ENCODE measurements at places on chromosomes 5 and 9.
A peak's percentile ranks its signal among the peaks of the same experiment; 100 is the strongest.

- DNase-seq, result no peak
Measured at GRCh38 chr9:126485662-126486061, 128.1 kb upstream of the LMX1B start.

- DNase-seq, result no peak
Measured at GRCh38 chr9:6562201-6562600, 83.3 kb downstream of the GLDC start.

- no peak for DNase-seq
Measured at GRCh38 chr5:148427370-148428042, 43.7 kb downstream of the FBXO38 start.

DNA sequence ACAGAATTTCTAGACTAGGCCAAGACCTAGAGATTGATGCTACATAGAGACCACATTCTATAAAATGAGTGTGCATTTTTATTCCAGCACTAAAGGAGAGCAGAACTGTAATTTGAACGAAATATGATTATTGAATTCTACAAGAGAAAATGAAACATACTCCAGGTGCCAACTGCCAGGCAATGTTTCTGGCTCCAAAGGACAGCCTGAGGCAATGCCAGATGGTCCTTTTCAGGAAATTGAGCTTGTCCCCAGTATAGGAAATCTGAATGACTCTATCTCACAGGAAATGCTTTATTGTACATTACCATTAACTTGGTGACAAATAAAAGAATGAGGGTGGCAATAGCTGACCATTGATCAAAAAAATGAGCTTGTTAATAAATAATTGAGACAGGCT lies 28.8 kb upstream of the RASGRF2 start:
- no peak for DNase-seq

DNA sequence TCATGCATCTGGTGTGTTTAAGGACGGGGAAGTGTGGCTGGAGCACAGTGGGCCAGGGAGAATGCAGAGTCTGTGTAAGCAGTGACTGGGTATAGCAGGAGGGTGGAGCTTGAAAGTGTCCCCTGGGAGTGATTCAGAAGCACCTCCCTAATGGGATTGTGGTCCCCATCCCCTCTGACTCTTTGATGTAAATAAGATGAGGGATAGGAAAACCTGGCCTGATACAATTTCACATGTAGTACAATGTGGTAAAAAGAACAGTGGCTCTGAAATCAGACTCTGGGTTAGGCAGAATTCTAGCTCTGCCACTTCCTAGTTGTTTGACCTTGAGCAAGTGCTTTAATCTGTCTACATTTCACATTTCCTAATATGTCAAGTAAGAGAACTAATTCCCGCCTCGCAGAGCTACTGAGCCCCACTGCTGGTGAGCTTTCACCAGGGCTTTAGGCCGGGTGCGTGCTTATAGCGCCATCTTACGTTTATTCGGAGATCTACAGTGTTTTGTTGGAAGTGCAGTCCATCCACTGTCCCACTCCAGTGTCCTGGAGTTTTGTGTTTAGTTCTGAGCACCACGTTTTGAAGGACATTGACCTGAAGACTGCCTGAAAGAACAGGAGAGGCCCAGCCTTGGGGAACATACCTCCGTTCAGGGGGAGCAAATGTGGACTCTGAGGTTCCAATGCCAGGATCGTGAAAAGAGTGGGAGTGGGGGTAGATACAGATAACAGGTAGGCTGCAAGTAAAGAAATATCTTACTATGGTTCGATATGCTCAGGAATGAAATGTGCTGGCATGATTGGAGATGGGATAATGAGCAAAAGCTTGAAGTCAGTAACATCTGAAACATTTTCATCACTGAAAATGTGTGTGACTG lies 51.2 kb upstream of the TESK1 start:
- no peak for DNase-seq

GRCh38 chr5:135502836-135503520 lies 32.8 kb downstream of the NEUROG1 start:
- DNase-seq, result no peak

- no peak for DNase-seq
Measured at GRCh38 chr5:143933451-143933850, 121.5 kb downstream of the HMHB1 start.

DNA sequence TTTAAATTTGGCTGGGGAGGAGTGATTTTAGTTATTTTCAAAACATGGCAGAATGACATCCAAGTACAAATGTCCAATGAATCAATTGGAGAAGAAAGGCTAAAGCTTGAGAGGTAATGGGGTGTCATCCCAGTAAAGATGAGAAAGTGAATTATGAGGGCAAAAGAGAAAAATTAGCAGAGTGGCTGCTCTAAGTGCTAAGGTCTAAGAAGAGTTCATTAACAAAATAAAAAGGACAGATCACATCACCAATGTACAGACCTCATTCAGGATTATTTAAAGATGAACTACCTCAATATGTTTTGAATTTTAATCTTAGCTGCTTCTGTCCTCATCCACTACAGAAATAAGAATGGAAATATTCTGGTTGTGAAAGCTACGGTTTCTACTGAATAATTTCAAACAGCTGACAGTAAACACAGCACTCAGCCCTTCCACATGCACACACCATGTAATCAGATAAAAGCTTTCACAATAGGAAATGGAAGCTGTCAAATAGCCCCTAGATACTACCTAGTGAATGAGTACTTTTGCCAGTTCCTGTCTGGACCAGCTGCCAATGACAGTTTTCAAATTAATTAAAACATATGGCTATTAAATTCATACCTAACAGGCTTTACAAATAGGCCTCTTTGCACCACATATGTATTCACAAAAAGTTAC lies 171.5 kb downstream of the SSBP2 start:
- no peak for DNase-seq

GRCh38 chr5:117242028-117242427 lies 667.4 kb upstream of the SEMA6A start:
- DNase-seq, result no peak

- DNase-seq, result no peak
Measured at GRCh38 chr5:147558826-147559225, 49.0 kb upstream of the DPYSL3 start.

DNA sequence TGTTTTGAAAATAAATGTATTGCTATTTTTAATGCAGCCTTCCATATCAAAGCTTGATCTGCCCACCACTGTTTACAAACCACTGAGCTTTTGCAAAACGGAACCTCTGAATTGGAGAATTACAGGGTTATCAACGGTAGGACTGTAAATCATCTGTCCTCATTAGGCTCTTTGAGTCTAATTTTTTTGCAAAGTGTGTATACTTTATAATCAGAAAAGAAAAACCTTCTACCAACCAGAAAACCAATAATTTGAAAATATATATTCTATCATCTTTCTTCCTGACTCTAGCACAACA lies 6.8 kb upstream of the SLC2A8 start:
- DNase-seq, result no peak

DNA sequence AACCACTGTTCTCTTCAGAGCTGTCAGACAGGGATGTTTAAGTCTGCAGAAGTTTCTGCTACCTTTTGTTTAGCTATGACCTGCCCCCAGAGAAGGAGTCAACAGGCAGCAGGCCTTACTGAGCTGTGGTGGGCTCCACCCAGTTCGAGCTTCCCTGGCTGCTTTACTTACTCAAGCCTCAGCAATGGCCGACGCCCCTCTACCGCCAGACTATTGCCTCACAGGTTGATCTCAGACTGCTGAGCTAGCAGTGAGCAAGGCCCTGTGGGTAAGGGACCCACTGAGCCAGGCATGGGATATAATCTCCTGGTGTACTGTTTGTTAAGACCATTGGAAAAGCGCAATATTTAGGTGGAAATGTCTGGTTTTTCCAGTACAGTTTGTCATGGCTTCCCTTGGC lies 229.6 kb downstream of the TMEM167A start:
- no peak for DNase-seq

DNA sequence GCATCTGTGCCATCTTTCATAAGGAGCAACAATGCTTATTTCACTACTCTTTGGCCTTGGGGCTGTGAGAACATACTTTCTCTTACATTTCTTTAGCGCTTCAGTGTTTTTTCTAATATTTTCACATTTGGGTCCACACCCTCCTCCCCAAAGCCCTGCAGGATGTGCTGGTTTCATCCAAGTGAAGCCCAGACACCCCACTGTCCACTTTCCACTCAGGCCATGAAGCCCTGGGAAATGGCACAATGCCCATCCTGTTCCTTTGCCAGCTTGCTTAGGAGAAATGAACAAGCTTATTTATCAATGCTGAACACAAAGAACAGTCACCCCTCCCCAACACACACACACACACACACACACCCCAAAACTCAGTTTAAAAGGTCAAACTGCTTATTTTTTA lies 17.3 kb upstream of the TMOD1 start:
- DNase-seq, result no peak

- DNase-seq, result no peak
Measured at GRCh38 chr9:87701931-87702421, 23.9 kb upstream of the CTSL start.

- DNase-seq, result no peak
Measured at GRCh38 chr9:137201205-137201868, 796 bp upstream of the TPRN start.

GRCh38 chr5:98749046-98749445 lies 24.4 kb upstream of the RGMB start:
- no peak for DNase-seq

DNA sequence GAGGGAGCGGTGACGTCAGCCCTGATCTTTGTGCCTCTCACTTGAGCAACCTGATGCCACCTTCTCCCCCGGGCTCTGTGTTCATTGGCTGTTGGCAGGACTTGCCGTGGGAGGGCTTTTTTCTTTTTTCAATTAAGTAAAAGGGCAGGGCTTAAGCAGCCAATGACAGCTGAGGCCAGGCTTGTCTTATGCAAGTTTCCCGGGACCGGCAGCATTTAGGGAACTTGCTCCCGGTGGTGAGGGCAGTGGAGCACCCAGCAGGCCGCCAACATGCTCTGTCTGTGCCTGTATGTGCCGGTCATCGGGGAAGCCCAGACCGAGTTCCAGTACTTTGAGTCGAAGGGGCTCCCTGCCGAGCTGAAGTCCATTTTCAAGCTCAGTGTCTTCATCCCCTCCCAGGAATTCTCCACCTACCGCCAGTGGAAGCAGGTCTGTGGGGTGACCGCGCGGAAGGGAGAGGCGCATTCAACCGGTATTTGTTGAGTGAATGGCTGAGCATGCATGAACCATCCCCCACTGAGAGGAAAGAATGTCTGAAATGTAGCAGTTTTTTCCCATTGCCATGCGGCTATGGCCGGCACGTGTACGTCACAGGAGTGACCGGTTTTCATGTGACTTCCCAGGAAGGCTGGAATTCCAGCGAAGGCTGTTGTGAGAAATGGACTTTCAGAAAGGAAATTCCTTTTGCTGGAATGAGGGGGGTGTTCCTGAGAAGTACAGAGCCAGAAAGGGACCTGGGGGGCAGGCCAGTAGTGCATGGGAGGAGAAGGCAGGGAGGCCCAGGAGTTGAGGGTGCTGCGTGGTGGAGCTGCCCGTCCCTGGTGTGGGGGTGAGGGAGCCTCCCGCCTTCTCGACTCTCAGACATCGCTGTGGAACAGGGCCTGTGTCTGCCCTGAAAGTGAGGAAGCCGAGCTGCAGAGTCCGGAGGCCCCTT lies 29.0 kb downstream of the PTGES2 start:
- DNase-seq, result no peak

GRCh38 chr5:94614156-94614805 lies 4.1 kb downstream of the KIAA0825 start:
- DNase-seq, result no peak

DNA sequence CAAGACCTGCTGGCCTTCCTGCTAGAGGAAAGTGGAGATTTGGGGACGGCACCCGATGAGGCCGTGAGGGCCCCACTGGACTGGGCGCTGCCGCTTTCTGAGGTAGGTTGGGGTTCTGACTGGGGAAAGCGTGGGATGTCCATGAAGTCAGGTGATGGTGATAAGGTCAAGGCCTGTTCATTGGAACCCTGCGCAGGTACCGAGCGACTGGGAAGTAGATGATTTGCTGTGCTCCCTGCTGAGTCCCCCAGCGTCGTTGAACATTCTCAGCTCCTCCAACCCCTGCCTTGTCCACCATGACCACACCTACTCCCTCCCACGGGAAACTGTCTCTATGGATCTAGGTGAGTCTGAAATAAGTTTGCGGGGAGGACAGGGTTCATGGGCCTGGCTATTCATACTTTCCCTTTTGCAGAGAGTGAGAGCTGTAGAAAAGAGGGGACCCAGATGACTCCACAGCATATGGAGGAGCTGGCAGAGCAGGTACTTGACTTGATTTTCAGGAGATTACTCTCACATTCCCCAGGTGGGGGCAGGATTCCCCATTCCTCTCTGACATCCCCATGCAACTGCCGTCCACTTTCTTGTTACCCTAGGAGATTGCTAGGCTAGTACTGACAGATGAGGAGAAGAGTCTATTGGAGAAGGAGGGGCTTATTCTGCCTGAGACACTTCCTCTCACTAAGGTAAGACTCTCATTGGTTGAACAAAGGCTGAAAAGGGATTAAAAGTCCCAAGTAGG lies 505 bp downstream of the CREB3 start:
- DNase-seq, result no peak

DNA sequence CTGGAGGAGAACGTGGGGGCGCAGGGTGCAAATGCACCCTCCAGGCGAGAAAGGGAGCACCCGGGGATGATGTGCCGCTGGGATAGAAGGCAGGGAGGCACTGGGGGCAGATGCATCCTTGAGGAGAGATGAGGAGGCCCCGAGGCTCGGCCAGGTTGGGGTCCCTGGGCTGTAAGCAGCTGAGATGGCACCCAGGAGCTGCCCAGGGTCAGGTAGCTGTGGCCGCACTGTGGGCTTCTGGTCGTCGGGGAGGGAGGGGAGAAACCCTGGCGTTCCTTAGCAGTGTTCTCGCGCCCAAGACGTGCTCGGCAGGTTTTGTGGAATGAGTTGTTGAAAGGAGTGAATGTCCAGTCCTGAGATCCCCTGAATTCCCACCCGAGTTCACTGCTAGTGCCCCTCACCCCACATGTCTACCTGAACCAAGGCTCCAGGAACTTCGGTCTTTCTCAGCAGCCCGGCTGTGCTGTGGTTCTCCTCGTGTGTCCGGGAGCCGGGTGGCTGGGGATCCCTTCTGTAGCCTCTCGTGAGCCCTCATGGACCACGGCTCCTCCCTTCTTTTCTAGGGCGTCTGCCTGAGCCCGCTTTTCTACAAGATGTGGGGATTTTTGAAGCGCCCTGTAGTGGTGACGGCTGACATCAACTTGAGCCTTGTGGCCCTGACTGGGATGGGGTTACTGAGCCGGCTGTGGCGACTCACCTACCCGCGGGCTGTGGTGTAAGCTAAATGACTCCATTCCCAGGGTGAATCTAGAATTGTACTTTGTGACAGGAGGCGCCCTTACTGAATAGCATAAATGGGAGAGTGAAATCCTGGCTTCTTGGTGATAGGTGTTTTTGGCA lies 1.1 kb downstream of the POMT1 start:
- peak; percentile 22 for DNase-seq

DNA sequence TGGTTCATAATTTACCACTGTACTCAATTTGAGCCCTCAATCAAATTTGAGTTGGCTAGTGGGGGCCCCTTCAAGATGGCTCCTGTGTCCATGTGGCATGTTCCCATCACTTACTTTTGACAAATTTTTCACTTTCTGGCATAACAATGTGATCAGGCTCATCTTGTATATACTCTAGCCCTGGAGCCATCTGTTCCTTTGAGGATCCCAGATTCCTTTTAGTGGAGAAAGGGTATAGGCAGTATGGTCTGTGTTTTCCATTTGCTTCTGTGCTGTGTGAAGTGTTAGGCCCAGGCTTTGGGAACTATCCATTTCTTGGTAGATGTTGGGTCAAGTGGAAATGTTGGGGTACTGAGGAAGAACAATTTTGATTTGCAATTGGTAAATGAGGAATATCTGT lies 45.7 kb downstream of the SH3GL2 start:
- no peak for DNase-seq

Data from activated gamma-delta T cell (primary cell).